Effector CD8-positive, alpha-beta T cell (primary cell): ENCODE measurements at places on chromosomes 2 and 18.
A peak's percentile ranks its signal among the peaks of the same experiment; 100 is the strongest.

GRCh38 chr2:68436270-68436669 lies 30.8 kb downstream of the FBXO48 start:
- no peak for DNase-seq

DNA sequence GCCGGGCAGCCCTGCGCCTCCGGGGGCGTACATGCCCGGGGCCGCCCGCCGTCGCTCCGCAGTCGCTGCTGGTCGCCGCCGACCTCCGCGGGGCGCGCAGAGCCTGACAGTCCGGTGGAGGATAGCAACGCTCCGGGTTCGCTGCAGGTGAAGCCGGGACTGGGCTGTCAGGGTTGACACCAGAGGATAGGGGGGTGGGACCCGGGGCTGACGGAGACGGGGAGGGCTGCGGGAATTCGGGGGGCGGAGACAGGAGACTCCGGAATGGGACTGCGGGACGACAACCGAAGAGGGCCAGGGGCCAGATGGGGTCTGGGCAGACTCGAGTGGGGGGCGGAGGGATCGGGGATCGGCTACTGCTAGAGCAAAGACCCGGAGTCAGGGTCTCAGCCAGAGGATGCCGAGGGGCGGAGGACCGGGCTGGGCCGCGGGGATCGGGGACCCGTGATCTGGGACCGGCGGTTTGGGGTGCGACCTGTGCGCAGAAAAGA lies 403 bp downstream of the TMEM127 start:
- DNase-seq, result peak; percentile 43

- no peak for DNase-seq
These were observed 59.7 kb downstream of the MAP4K3 start for GRCh38 chr2:39377226-39377939.

DNA sequence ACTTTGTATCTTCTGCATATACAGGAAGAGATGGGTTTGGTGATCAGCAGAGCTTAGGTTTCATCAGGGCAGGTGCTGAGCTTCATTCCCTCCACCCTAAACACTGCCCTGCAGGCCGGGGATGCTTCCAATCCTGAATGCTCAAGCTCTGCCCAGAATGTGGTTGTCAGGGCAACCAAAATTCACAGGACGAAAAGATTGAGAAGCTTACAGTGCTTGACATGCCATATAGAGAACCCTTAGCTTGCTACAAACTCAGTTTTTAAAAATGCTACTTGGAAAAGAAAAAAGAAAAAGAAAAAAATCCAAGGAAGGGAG lies 65.6 kb downstream of the SH3RF3 start:
- DNase-seq, result no peak

DNA sequence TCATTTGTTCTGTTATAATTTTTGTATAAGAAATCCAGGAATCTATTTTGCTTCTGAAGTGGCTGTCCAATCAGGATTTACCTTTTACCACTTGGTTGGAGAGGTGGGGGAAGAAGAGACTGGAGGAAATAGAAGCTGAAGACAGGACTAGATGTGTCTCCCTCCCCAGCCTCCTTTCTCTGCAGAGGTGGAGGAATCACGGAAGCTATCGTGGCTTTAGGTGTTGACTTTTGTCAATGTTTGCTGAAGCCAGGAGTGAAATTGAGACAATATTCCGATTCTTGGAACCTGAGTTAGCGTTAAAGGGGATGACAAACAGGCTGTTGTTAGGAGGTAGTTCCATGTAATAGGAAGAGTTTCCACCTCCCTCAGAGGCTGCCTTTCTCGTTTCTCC lies 43.5 kb downstream of the PDCL3 start:
- DNase-seq, result no peak

- no peak for DNase-seq
These were observed 51.2 kb upstream of the MEX3C start for GRCh38 chr18:51248685-51249084.

DNA sequence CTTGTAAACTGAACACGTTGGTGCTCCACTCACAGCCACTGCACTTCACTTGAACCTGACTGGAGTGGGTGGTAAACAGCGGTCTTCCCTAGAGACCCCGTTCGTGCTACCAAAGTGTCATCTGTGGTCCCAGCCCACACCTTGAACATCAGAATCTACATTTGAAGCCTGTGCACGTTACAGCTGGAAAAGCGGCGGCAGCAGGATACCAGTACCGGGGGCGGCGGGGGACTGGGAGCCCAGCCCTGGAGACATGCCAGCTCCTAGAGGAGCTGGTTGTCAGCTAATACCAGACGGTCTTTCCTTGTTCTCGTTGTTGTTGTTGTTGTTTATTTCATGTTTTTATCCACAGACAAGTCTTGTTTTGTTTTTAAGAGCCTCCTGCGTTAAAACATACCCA lies 156.7 kb downstream of the WDSUB1 start:
- no peak for DNase-seq

GRCh38 chr2:38700113-38700785 lies 34.3 kb downstream of the GALM start:
- DNase-seq, result no peak

DNA sequence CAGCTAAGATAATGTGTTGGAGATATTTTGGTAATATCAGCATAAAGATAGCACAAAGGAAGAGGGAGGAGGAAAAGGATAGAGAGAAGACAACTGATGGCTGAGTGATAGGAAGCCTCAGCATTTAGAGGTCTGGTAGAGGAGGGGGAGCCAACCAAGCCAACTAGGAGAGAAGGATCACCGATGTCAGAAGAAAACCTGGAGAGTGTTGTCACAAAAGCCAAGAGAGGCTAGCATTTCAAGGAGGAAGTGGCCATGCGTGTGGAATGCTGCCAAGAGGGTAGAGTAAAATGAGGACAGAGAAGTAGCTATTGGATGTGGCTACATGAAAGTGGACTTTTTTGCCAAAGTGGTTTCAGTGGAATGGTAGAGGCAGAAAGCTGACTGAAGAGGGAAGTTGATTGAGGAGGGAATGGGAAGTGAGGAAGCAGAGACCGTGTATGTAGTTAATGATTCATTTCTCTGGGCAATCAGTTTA lies 34.3 kb downstream of the LCLAT1 start:
- no peak for DNase-seq

GRCh38 chr2:204611017-204611631 lies 65.8 kb downstream of the PARD3B start:
- DNase-seq, result no peak

GRCh38 chr18:36325846-36326245 lies 28.3 kb downstream of the FHOD3 start:
- no peak for DNase-seq

GRCh38 chr18:68484241-68484640 lies 230.7 kb downstream of the TMX3 start:
- DNase-seq, result no peak

DNA sequence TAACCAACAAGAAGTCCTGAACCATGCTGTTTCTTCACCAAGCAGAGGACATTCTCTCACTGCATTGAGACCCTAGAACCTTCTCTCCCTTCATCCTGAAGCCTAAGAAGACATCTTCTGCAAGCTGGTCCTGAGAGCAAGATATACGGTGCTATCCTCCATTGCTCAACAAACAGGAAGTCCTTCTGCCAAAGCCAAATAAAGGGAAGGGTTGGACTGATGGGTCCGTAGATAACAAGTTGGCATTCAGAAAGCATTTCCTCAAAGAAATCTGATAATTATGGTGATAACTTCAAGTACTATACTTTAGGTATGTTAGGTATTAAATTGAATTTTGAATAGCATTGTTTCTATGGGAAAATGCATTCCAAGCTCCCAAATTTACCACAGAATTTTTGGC lies 23.3 kb downstream of the GRB14 start:
- no peak for DNase-seq

- no peak for DNase-seq
These were observed 9.5 kb downstream of the PSD4 start for GRCh38 chr2:113183264-113183663.
